T follicular helper cell (primary cell): ENCODE measurements at places on chromosomes 6 and 20.

DNA sequence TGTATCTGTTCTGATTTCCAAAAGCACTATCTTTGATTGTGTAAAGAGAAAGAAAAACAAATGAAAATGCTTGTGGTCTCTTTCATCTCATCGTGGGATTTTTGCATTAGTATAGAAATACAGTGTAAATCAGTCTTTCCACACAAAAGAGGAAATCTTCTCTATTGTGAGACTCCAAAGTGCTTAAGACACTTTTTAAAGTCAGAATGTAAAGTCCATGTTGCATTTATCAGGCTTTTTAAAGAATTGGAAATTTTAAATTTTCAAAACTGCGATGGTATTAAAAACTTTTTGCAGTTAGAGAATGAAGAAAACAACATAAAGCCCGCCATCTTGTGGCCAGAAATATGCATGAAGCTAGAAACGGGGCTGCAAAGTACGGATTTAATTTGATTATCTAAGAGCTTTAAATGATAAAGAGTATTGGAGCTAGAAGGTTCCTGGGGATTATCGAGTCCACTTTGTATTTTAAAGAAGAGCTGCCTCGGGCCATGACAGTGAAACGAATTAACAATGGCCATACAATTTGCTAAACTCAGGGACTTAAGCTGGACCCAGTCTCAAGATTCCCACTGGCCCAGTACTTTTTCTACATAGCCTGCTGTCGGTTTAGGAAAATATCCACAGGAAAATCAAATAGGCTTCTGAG, 339.6 kb downstream of the ARHGAP18 start:
- DNase-seq: peak; percentile 16

- DNase-seq: no peak
Observed at GRCh38 chr6:13038315-13038714, 290.0 kb downstream of the TBC1D7 start.

DNA sequence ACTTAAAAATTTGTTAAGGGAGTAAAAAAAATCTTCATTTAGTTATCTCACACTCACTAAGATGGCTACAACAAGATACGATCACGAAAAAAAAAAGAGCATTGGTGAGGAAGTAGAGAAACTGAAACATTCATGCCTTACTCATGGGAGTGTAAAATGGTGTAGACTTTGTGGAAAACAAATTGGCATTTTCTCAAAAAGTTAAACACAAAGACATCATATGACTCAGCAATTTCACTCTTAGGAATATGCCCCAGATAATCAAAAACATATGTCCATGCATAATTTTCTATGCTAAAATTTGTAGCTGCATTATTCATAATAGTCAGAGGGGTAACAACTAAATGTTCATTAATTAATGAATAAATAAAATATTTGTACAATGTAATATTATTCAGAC, 120.9 kb upstream of the IRAK1BP1 start:
- no peak for DNase-seq

DNA sequence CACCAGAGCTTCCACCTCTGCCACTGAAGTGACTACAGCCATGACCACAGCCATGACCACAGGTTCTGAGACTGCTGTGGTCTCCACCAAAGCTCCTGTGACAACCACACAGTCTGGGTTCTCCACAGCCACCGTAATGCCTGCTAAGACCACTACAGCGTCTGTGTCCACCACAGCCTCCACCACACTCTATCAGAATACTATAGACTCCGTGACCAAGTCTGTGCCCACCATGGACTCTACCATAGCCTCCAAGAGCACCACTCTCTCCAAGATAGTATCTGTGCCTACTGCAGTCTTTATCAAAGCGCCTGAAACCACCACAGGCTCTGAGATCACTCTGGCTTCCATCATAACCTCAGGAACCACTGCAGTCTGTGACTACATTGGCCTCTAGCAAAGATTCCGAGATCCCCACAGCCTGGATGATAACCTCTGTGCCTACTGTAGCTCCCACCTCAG, 18.3 kb upstream of the MUC21 start:
- DNase-seq: no peak

DNA sequence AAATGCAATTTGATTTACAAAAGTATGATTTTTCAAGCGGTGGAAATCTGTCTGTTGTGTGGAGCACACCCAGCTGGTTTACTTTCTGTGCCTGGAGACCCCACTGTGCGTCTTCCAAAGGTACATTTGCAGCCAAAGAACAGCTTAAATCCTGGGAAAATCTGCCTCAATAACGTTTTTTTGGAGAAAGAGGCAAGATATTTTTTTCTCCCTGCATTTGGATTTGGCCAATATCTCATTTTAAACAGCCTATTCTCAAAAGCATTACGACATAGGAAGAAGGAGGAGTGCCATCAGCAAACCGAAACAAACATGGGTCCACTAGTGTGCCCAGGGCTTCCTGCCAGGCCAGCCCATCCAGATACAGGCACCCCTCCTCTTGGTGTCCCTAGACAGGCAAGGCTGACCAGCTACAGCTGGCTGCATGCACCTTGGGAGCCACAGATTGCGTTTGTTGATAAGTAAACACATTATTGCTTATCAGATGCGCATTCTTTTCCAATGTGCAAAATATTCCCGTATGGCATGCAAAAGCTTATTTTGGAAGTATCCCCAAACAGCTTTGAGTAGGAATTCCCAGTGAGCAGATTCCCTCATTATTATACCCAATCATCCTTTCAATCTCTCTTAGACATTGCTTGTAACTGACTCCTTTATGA, 184.5 kb upstream of the MARCKS start:
- no peak for DNase-seq

DNA sequence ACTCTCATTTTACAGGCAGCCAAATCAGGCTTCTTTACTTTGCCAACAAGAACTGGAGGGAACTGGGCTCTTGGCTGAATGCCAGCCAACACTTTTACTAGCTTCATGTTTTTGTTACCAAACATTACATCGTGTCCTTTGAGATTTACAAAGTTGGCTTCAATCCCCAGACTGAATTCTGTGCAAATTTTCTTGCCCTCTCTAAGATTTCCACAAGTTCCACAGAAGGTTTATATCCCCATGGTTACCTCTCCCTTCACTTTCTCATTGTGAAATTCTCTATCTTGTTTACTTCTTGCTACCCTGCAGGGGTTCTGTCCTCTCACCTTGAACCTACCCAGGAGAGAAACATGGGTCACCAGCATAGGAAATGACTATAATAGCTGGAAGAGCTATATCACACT, 37.6 kb upstream of the PLCB1 start:
- DNase-seq: no peak

GRCh38 chr6:168004023-168004422, 6.6 kb downstream of the KIF25 start:
- no peak for DNase-seq

DNA sequence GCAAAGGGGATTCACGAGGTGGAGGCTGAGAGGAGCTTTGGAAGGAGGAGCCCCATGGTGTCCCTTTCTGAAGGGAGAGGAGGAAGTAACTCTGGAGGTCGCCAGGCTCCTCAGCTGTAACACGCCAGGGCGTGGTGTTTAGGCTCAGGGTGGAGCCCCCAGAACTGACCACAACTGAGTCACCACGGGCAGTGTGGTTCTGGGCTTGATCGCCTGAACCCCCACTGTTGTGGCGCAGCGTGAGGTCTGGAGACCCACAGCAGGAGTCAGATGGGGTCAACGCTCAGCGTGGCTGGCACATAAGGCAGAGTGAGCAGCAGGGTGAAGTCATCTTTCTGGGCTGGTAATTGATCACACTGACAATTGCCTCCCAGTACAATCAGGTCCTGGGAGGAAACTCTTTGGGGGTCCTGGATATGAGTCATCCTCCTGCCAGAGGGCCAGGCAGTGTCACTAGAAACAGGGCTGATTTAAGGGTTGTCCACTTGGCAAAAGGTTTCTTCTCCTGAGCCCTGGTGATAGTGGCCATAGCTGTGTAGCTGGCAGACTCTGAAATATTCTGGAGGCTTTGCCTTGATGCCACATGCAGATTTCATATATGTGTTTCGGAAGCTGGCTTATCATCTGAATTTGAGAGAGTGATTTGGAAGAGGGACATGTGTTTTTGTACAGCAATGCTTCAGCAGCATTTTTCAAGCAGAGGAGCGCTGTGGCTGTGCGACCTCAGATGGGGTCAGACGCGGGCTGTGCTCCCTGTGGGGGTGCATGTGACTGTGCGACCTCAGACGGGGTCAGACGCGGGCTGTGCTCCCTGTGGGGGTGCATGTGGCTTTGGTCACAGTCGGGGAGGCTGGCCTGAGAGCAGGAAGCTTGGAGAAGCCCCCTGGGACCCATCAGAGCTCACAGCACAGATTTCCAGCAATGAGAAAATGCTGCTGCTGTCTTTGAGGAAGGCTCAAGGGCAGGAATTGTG, 50.0 kb downstream of the SYNJ2 start:
- DNase-seq: no peak

DNA sequence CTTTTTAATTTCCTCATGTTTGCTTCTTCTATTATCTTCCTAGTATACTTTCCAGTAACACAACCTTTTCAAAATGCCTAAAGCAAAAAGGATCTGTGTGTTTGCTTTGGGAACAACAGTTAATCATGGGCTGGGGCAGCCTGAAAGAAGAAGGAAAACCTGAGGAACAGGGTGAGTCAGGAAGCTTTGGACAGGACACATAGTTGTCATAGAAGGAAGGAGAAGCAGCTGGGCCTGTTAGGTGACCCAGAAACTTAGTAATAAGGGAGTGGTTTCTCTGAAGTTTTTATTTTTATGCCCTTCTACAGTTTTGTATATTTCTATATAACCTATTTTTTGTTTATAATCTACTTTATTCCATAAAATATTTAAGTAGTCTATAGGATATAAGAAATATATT, 61.4 kb downstream of the CD24 start:
- DNase-seq: no peak

DNA sequence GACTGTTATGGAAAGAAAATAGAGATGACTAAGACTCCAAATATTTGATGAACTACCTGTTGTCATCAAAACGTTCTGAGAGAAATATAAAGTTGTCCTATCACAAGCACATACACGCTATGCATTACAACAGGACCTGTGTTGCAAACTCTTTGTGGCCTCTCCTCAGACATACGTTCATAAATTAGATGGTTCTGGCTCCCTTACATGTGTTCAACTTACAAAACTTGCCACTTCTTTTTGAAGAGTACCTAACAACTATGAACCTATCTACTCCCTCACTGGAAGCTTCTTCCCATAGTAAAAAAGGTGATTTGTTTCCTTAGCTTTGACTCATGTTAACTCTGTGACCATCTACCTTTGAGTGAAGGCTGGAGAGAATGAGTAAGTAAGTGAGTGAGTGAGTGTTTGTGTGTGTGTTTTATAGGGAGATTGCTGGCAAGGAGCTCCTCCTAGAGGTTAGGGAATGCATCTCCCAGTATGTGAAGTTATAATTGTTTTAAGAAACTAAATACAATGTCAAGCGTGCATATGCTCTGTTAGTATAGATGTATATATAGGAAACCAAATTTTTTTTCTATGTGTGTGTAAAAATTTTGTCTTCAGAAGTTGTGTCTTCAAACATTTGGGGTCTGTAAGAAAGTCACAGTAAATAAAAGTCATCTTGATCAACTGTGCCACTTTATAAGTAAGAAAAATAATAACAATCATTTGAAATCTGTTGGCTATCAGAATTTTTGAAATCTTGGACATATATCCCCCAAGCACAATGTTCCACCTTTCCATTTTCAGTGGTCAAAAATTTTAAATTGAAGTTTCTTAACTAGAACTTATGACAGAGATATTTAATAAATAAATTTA, 1211.1 kb upstream of the GJE1 start:
- no peak for DNase-seq

DNA sequence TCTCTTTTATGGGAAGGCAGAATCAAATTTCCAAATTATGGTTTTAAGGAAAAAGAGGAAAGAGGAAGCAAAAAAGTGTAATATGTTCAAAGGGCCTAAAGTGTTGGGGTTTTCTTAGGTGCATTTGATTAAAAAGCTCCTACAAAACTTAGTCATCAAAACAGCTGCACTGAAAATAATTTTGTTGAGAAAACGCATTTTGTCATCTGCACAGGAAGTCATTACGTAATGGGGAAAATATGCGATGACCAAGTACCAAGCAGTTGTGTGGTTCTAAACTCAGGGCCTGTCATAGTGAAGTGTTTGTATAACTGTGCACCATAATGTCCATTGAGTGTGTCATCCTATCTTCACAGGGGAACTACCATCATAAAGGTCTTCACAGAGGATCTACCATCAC, 15.6 kb downstream of the HAO1 start:
- DNase-seq: no peak

GRCh38 chr6:32943864-32944649, 3.2 kb upstream of the HLA-DMB start:
- DNase-seq: no peak

DNA sequence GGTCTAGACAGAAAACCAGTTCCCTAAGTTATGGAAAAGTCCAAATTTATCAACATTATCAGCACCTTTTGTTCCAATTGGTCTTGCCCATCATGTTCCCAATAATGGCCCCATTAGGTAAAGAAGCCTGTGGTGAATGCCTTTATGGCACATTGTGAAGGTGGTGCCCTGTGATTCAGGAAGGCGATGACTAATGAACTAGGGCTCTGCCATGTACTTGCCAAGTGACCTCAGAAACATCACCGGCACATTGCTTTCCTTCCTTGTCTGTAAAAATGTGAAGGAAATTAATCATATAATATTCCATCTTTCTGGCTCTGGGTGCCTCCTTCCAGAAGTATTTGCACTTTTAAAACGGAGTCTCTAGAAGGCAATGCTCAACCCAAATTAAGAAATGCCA, 132.3 kb downstream of the UNC5CL start:
- DNase-seq: no peak

GRCh38 chr6:1581120-1581991, 28.4 kb upstream of the FOXC1 start:
- DNase-seq: no peak

DNA sequence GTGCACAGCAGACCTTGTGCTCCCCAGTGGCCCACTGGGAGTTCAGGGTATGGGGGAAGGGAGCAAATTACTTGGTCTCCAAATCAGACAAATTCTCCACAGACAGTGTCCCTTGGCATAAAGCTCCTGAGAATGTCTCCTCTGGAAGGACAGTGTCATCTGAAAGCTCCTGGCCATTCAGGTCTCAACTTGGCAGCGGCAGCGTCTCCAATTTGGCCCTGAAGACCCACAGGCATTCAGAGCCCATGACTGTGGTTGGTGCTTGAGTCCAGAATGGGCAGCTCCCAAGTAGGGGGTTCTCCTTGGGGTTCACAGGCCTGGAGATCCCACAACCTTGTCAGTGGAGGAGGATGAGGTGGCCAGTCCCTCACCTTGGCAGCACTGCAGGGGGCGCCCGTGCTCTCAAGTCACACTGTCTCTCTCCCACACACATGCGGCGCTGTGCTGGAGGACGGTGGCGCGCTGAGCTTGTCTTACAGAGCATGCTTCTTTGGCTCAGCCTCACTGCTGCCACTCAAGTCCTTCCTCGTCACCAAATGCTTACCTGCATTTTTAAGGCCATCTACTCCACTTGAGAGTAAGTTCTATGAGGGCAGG, 20.7 kb downstream of the DYNLRB1 start:
- peak; percentile 47 for DNase-seq

DNA sequence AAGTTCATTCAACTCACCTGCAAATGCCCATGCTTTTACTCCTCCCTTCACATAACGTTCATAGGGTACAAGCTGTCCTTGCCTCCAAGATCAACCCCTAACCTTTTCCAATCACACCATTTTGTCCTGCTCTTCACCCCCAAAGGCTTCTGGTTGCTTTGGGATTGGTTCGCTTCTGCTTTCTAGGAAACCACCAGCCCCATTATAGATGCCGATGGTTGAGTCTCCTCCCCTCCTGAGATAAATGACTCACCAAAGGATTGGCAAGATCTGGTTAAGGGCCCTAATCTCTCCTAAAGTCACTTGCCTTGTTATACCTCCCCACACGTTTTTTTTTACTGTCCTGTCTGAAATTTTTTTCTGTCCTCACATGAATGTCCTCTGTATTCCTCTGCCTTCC, 311.4 kb downstream of the HACE1 start:
- DNase-seq: no peak
